MV-4-11 (cell line): ENCODE measurements at places on chromosomes 5 and 9.

GRCh38 chr5:34047774-34048572, 5.0 kb upstream of the C1QTNF3 start:
- DNase-seq = peak; percentile 43

- DNase-seq = no peak
Observed at GRCh38 chr9:589723-590122, 251.8 kb upstream of the DMRT1 start.

DNA sequence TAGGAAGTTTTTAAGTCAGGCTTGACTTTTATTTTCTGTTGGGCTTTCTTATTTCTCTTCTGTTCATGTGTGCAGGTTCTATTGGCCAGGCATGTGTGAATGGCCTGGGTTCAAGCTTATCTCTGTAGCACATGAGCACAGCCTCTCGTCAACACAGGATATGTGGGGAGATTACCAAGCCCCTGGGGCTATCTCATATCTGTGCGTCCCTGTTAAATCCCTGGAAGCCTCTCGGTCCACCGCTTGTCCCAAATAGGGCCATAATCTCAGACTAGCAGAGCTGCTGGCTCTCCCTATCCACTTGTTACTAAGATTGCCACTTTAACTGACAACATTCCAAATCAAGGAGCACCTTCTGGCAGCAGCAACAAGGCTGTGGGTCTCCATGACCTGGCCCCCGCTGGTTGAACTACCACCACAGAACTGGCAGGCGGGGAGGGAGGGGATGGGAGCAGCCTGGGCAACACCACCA, 28.4 kb upstream of the EBF1 start:
- no peak for DNase-seq

DNA sequence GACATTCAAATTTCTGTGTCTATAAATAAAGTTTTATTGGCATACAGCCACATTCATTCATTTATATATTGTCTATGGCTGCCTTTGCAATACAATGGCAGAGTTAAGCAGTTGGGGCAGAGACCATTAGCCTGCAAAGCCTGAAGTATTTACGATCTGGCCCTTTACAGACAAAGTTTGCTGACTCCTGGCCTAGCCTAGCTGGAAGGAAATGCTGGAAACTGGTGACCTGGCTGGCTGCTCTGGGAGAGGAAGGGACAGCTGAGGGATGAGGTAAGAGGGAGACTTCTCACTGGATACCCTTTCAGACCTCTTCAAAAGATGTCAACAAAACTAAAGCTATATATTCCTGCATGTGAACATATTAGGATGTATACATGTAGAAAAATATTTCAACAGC, 66.0 kb upstream of the PPARGC1B start:
- DNase-seq = no peak

DNA sequence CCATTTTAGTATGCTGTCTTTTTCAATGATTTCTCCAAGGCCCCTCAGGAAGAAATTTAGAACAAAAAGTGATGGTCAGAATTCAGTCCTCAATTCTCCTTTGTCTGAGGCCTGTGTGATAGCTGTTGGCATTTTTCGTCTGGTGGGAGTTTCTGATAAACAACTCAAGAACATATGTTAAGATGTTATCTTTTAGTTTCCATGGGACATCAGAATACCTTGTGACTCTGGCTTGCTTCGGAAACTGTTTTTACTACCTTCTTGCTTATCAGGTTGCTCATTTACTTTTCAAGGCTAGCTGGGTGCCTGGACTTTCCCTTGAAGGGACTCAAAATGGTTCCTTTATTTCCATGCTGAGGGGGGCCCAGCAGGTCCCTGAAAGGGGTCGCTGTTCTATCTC, 97.2 kb downstream of the INVS start:
- DNase-seq = no peak

- no peak for DNase-seq
Observed at GRCh38 chr5:143143973-143144372, 259.5 kb downstream of the NR3C1 start.

DNA sequence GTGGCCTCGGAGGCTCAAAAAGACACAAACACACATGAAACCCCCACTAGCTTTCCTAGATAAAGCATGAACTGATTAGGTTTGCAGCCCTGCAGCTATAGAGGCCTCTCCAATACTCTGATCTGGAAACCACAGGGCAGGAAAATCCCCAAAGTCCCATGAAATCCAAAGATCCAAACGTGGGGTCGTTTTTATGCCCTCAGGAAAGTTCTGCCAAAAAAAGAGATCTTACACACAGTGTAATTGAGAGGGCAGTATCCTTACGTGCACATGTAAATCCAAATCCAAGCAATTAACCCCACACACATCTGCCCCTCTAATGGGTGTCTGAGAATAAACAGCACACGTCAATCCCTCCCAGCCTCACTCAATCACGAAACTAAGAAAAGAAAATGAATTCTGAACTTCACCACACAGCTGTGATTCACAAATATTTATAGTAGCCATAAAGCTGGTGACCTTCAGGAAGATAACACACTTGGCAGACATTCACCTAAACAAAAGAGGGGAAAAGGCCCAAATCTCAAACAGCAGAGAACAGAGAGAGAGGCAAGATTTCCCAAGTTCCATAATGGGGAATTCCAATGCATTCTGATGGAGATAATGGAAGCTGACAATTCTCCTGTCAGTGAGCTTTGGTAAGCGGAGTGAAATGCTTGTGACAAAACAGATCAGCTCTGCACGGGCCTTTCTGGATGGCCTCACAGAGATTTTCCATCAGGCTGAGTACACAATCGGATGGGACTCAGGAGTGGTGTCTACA, 114.2 kb downstream of the SEMA5A start:
- DNase-seq = no peak

DNA sequence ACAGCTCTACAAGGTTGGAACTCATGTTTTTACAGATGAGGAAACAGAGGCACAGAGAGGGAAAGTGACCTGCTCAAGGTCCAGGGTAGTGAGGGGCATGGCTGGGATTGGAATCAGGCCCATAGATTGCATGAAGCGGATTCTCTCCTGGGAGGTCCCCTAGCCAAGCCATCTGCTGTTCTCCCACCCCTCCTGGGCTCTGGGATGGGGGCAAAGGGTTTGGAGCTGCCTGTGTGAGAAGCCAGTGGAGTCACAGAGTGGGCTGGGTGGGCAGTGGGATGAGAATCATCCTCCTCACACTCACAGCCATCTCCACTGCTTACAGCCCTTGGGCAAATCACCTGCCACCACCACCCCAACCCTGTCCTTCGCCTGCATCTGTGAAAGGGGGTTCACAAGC, 38.6 kb upstream of the PSD2 start:
- DNase-seq = no peak

DNA sequence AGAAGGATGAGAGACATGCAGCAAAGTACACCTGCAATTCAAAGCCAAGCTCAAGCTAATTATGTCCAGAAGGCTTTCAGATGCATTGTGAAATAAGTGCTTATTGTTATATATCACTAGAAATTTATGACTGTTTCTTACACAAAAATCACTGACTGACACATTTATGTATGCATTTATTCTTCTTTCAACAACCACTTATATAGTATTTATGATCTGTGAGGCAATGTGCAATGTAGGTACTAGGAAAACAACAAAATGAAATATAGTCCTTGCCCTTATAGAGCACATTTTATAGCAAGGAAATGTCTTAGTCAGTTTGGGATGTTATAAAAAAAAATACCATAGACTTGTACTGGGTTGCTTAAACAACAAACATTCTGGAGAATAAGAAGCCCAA, 167.6 kb downstream of the YIPF5 start:
- no peak for DNase-seq

DNA sequence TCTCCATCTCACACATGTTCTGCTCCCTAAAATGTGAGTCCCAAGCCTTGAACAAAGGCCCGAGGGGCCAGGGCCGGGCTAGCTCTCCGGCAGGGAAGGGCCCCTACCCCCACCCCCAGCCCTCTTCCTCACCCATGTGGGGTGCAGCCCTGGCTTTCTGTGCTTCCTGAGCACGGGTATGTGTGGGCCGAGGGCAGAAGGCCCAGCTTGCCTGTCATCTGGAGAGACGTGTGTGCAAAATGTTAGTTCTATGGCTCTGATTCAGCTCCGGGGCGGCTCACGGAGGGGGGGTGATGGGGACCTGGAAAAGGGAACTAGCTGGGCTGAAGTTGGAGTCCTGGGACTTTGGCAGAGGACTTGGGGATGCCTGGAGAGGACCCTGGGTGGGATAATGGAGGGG, 90.3 kb upstream of the ARAP3 start:
- DNase-seq = no peak

- DNase-seq = no peak
Observed at GRCh38 chr5:103208460-103208859, 50.1 kb upstream of the MACIR start.

DNA sequence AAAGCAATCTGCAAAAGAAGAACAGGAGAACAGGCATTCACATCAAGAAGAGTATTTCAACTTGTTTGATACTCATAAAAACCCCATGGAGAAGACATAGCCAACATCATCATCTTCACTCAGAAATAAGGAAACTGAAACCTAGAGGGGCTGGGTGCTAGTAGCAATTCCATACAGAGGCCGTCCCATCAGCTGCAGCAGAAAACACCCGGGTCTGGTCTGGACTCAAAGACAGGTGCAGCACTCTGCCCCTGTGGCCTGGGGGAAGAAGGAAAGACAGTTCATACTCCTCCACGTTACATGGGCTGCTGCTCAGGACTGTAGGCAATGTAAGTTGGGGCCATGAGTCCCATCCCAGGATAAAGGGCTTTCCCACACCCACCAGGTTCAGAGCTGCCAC, 11.6 kb downstream of the GZMA start:
- no peak for DNase-seq

GRCh38 chr5:106730506-106730905, 940.2 kb downstream of the EFNA5 start:
- DNase-seq = no peak

GRCh38 chr5:2261004-2261703, 378.4 kb upstream of the IRX4 start:
- no peak for DNase-seq

DNA sequence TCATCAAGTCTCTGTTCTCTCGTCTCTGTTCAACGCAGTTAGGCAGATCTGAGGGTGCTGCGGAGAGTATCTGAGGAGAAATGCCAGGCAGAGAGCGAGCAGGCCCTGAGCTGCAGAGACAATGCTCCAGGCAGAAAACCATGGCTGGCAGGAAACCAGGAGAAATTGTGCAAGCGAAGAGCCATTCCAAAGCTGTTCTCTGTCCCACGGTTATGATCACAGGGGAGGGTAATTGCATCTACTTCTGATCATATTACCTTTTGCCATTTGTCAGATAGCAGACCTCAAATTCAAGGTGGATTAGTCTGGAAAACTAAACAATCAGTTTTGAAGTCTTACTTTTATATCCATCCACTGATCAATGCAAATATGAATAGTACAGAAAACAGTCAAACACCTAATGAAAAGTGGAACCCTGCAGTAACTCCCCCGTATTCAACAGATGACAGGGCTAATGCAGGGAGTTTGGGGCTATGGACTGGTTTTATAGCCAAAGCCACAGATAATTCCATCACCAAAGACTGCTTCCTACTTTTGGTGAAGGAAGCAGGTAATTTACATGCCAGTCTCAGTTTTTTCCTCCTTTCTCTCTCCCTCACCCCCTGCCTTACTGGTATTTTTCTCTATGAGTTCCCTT, 228.0 kb downstream of the DCP2 start:
- no peak for DNase-seq

DNA sequence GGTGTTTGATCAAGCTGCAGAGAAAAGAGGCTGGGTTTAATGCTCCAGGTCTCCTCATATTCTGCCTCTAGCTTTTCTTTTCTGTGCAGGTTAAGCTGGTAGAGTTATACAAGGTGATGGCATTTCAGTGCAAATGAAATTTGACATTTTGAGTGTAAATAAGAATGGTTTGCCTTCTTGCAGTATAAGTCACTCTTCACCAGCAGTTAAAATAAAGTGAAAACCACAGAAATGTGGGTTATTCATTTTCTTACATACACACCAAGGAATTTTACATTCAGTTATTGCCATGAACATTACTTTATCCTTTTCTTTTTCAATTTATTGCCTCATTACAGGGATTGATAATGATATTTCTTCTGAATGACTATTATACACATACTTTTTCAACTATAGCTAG, 337.5 kb upstream of the PCSK5 start:
- DNase-seq = no peak

DNA sequence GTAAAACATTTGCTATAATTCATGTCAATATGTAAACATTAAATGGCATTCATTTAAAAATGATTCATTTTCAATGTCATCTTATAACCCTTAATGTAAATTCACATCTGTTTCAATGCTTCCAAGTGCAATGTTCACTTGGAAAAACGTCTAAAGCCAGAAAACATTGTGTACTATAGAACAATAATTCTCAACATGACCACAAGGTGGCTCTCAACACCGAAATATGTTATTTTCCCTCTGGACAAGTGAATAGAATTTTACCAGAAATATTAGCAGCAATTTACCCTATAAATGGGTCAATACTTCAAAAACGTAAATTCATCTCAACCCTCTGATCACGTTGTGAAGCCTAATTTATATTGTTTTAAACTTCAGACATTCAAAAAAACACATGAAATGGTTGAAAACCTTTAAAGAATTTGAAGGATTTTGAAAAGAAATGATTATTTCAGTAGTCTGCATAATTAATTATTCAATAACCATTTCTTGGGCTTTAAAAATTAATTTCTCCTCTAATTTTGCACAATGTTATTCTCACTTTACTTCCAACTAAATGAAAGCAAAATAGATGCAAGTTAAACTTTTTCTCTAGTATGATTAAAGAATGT, 11.0 kb downstream of the CDH10 start:
- peak; percentile 16 for DNase-seq

- DNase-seq = peak; percentile 43
Observed at GRCh38 chr9:75889977-75890471, 449 bp upstream of the PCSK5 start.

DNA sequence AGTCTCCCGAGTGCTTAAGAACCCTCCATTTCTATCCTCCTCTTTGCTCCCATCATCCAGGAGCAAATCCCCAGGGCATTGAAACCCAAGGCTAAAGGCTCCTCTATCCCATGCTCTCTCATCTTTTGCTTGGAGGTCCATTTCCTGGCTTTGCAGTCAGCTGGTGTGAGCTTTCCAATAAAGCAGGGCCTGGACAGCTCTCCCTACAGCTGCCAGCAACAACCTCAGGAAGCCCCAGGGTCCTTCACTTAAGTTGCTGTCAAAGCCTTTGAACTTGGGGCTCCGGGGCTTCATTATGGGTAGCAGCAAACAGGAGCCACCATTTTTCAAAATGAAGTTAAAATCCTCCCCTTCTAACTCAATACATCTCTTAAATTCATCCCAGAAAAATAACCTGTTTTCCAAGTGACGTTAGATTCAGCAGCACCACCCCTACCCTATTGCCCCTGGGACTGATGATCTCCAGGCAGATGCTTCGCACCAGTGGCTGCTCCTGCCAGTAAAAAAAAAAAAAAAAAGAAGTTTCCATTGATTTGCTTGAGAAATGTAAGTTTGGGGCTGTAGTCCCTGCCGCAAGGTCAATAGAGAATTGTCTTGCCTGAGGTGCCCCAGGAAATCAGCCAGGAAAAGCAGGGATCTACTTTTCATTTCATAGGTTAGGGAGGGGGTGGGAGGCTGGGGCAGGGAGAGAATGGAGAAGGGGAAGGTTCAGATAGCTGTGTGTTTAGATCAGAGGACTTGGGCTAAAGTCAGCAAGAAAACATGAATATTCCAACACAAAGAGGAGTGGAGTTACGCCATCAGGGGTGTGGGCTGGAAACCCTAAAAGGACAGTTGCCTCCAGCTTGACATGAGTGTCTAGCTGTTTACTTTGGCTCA, 83.8 kb upstream of the IL6ST start:
- DNase-seq = no peak

- DNase-seq = no peak
Observed at GRCh38 chr5:89722538-89722937, 687.0 kb downstream of the CETN3 start.

- DNase-seq = no peak
Observed at GRCh38 chr5:149341876-149342275, 3.4 kb upstream of the GRPEL2 start.

GRCh38 chr9:126500600-126501382, 112.9 kb upstream of the LMX1B start:
- DNase-seq = peak; percentile 24
